H7 (cell line): ENCODE measurements at places on chromosomes 2 and 18.

DNA sequence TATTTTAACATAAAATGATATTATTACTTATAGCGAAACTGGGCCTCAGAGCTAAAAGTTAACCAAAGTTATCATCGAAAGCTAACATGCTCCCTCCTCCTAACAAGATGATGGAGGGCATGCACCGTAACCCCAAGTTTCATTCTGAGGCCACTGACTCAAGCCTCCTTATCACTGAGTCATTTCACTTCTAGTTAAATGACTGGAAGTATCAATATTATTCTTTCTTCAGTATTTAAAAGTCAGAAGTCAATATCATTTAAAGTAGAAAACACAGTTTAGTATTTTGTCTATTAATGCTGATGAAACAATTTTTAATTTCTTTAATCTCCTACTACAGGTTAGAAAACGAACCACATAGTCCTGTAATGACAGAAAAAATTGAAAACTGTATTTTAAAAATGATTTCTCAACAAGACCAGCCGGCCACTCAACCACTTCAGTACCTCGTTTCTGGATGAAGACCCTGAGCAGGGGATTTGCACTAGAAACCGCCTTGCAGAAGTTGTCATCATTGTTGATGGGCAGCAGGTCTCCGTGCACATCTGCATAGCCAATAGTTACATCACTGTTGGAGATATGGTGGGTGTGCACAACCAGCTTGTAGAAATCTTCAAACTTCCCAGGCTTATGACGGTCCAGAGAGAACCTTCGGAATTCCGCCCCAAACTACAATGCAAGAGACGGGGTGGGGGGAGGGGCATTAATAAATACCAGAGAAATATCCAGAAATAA lies 44.9 kb downstream of the PARD6G start:
- no peak for DNase-seq

DNA sequence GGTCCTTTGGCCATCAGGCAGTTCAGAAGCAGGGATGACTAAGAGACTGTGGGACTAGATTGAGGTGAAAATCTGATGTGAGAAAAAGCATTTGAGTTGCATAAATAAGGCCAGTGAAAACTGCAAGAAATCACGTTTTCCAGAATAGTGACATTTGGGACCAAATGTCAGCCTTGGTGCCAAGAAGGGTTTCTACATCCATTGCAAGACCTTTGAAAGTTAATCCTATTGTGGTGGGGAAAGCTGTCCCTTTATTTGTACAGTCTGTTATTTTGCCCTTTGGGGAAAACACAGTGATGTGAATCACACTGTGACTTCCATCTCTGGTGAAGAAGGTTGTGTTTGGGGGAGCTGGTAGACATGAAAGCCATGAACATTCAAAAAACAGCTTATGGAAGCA lies 153.5 kb upstream of the SIX2 start:
- no peak for DNase-seq

DNA sequence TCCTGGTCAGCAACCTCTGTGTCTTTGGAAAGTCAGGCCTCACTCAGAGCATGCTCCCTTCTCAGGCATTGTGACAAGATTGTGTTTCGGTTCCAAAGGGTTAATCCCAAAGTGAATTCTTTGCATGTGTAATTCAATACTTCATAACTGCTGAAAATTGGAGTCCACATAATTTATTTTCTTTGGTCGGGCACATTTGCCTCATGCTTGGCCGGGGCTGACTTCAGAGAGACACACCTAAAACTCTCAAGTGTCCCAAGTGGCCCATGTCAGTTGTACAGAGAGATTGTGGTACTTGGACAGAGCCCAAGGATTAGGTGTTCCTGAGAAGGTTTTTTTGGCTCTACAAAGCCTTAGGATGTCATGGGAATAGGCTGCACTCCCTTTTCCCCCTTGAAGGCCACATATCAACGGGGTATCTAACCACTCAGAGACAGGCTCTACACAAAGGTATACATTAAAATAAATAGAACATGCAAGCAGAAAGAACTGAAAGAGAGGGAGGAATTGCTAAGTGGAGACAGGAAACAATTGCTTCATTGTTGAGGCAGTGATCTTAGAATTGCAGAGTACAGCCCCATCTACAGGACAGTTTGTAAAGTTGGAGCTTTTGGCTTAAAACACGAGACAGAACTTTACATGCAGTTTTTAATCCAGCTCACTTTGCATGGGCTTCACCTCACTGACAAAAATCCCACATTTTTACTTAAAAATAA lies 1232.3 kb upstream of the ZEB2 start:
- DNase-seq, result peak; percentile 2

GRCh38 chr2:19363474-19363778 lies 5.0 kb upstream of the OSR1 start:
- no peak for DNase-seq

GRCh38 chr2:88602022-88602421 lies 25.2 kb downstream of the EIF2AK3 start:
- DNase-seq, result no peak

DNA sequence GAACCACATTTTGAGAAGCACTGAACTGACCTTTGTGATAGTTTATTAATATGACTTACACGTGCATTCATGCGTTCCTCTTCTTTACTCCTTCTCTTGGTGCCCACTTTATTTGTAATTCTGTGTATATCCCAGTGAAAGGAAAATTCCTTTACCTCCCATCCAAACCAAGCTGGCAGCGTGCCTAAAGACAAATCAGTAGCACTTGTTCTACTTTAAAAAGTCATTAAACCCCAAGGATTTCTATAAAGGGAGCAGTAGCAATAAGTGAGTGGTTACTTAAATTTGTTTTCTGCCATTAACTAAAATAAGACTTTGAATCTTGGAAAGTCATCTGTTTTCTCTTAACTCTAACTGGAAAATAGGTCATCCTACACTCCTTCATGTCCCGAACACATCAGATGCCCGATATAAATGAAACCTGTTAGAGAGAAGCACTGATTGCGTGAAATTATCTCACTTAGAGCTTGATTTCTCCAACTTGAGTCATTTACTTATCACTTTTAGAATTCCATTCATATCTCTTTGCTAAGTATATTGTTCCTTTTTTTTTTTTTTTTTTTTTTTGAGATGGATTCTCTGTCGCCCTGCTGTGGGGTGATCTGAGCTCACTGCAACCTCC lies 10.7 kb downstream of the PIK3C3 start:
- DNase-seq, result no peak

DNA sequence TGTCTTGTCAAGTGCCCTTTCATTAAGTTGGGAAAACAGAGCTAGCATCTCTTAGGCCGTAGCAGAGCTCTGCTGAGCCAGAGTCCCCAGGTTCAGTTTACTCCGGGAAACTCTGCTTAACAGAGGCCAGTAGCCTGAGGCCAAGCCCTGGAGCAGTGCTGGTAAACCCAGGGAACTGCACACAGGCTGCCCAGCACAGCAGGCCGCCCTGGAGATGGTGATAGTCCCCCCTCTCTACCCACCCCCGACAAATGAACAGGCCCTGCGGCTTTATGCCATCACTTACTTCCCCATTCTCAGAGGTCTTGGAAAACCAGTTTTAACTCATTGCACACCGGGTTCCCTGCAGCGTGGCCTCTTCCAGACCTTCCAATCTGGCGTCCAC lies 3.5 kb downstream of the CNNM4 start:
- DNase-seq, result peak; percentile 52

DNA sequence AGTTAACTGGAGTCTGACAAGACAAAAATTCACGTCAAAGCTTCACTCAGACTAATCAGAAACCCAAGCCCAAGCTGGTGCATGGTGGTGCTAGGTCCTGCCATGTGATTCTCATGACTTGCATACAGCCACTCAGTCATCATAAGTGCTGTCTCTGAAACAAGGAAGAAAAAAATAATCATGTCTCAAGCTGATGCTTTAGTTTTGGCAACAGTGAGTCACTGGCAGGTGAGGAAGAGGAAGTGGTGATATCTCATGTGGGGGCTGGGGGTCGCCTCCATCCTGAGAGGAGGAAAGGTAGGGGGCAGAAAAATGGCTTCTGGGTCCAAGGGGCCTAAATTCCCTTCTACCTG lies 136.3 kb downstream of the TMEM163 start:
- no peak for DNase-seq
